ENCODE measurements at places on chromosomes 11 and 22. TPM values are rescaled to one million over a fixed set of nuclear protein-coding genes. Genes with fewer than 3 reads are reported as not detected.
A peak's percentile ranks its signal among the peaks of the same experiment; 100 is the strongest.

The INSC gene
- total RNA-seq: 3.0 TPM

The MARK2 gene
- 34.2 TPM for total RNA-seq

GRCh38 chr22:42994917-42995562 lies 19.9 kb downstream of the PACSIN2 start:
- H3K27ac ChIP-seq: peak overlapping the region; percentile 94
- no peaks in the 10 kb centered on the region for H3K36me3 ChIP-seq
- peak overlapping the region; percentile 62 for H3K4me3 ChIP-seq
- H3K27me3 ChIP-seq: no peaks in the 10 kb centered on the region
- no peak for DNase-seq
- peaks cover 89% of the 10 kb centered on the region for H3K4me1 ChIP-seq

DNA sequence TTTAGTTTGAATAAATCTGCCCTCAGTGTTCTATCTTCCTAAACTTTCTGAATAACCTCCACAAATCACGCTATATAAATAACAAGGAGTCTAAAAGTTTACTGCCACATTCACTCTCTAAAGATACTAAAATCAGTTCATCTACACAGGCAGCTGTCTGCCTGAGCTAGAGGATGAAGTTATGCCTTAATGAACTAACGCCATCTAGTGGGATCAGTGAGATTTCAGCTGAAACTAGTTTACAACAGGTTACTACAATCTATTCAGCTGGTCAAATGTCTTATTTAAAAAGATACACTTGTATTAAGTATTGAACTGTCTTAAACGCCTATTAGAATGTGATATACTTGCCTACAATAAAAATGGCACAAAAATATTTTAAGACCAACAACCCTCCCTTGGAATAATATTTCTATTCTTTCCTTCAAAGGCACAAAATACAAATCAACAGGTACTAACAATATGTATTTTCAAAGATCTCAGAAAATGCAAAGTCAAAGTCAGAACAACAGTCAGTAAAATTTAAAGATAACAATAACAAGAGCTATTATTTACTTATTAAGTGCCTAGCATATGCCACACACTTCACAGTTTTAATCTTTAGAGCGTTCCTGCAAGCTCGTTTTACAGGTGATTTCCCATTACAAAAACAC lies 84.1 kb downstream of the LARGE2 start:
- no peaks in the 10 kb centered on the region for H3K27me3 ChIP-seq
- no peak for DNase-seq
- peaks cover 53% of the 10 kb centered on the region for H3K4me1 ChIP-seq
- H3K4me3 ChIP-seq: no peak overlapping the region

GRCh38 chr11:108614086-108614485 lies 20.5 kb upstream of the EXPH5 start:
- H3K4me1 ChIP-seq: no peaks in the 10 kb centered on the region
- no peak overlapping the region for H3K27ac ChIP-seq

DNA sequence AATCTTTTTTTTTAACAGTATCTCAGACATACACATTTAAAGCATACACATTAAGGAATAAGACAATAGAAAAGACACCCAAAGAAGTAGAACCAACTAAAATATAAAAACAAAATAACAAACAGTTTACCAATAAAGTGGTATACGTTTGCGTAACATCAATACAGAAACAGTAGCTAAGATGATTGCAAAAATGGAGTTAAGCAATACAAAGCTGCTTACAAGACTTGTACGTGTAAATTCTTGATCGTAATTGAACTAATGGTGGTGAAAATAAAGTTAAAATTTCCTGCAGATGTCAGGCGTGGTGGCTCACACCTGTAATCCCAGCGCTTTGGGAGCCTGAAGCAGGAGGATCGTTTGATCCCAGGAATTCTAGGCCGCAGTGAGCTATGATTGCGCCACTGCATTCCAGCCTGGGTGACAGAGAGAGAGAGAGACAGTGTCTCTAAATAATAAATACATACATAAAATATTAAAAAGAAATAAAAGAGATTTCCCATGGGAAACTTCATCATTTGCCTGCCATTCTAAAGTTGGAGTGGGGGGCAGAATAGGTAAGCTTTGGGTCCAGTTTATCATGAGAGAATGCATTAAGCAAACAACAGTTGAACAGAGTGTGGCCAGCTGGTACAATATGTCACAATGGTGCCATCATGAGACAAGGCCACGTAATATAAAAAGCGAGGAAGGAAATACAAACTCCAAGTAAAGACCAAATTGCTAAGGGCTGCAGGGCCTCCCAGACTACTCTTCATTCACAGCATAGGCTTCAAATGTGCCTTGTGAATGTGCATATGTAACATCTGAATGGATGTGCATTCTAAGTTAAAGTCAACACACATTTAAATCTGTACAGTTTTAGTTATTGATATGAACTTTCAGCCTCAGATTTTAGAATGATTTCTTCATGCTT lies 38.9 kb upstream of the EED start:
- H3K4me1 ChIP-seq: peaks cover 13% of the 10 kb centered on the region
- H3K4me3 ChIP-seq: no peak overlapping the region
- DNase-seq: no peak
- H3K36me3 ChIP-seq: no peaks in the 10 kb centered on the region
- no peaks in the 10 kb centered on the region for H3K27me3 ChIP-seq
